ENCODE measurements at places on chromosomes 7 and 10.

DNA sequence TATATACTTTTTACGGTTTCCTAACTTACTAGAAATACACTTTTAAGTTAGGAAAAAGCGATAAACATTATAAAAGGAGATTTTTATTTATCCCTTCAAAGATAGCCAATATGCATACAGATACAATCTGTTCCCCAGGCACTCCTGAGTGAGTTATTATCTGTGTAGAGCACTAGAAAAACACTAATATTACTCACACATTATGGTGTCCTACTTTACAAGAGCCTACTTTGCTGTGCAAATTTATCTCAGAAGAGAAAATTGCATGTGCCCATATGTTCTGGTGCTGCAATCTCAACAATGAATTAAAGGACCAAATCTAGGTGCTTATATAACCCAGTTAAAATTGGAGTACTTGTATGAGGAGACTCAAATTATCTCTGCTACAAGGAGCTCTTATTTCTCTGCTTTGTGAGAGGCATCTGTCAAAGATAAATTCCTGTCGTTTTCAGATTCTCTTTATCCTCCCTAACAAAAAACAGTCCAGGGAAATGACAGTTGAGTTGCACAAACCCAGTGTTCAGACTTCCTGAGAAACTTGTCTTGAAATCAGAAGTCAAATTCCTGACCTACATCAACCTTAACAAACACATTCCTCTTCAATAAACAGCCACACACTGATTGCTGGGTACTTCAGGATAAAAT is 28.9 kb downstream of the CPA1 start:
- DNase-seq, result peak; percentile 81

DNA sequence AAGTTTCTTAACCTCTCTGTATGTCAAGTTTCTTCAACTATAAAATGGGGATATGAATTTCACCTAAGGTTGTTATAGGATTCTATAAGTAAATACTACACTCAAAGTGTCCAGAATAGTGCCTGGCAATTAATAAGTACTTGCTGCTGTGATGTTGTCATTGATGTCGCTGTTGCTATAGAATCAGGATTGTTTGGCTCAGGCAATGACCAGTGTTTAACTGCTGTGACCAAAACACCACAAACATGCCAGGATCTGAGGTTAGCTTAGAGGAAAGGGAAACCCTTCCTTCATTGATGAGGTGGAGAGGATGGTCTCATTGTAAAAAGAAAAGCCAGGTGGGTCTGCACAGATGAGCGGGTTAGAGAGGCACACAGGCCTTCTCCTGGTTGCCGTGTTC is 223.1 kb upstream of the INHBA start:
- no peak for DNase-seq

DNA sequence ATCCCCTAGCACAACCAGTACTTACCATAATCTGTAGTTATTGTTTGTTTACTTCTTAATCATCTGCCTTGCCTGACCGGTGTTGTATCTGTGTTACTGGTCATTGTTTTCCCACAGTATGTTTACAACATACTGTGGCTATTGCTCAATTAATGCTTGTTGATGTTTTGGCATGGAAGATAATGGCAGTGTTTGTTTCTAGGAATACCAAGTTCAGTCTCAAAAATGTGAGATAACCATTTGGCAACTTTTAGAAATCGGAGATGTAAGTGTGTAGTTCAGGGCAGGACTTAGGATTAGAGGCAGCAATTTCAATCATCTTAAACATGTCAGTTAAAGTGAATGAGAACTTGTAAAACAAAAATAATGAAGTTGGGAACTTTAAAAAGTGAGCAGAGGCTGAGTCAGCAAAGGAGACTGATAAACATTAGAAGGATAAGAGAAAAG is 8.2 kb downstream of the MINDY3 start:
- no peak for DNase-seq

- DNase-seq, result peak; percentile 25
Observed at GRCh38 chr10:12797471-12798262, 203.8 kb downstream of the CCDC3 start.

DNA sequence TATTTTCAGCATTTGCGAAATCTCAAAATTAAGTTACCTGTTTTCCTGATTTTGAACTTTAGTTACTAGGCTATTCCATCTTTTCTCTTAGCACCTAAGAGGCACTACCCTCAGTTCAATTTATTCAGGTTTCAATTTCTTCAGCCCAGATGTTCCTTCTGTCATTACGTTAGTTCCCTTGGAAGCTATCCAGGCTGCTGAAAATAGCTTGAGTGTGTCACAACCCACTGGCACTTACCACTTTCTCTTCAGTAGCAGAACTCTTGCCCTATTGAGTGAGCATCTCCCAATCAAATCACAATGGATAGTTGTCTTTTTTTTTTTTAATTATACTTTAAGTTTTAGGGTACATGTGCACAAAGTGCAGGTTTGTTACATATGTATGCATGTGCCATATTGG is 332.7 kb upstream of the LRGUK start:
- peak; percentile 89 for DNase-seq

- DNase-seq, result no peak
Observed at GRCh38 chr10:60677531-60678129, 100.6 kb upstream of the CDK1 start.

- DNase-seq, result no peak
Observed at GRCh38 chr10:113080061-113080924, 130.2 kb downstream of the TCF7L2 start.

GRCh38 chr7:117111535-117111934 is 158.2 kb downstream of the ST7 start:
- peak; percentile 40 for DNase-seq

GRCh38 chr7:21580073-21580521 is 37.3 kb downstream of the DNAH11 start:
- no peak for DNase-seq

DNA sequence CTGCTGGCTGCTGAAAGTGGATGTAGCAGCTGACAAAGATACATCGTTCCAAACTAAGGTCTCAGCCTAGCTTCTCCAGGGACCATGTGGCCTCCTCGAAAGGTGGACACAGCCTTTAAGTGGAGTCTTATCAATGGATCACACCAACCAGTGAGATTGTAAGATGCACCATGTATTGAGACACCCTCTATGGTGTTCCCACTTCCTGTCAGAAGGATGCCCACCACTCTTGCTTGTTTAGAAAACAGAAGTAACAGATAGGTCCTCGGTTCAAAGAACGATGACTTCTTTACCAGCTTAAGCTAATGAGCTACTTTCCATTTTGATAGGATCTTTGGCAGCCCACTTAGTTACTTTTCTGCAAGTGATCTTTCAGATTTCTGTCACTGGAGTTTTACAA is 34.3 kb downstream of the SLC25A13 start:
- DNase-seq, result no peak

- DNase-seq, result peak; percentile 65
Observed at GRCh38 chr7:98398567-98399372, 2.1 kb downstream of the BAIAP2L1 start.

DNA sequence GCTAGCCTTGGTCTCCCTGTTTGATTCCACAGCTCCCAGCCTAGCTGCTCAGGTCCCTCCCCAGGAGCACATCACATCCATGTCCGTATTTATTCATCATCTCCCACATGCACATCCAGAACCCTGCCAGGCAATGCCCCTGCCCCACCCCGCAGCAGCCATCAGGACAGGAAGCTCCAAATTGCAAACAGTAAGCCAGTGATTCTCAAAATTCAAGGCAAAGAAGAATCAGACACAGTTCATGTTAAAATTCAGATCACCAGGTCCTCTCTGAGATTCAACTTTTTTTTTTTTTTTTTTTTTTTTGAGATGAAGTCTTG is 17.7 kb downstream of the LRRC20 start:
- DNase-seq, result no peak

DNA sequence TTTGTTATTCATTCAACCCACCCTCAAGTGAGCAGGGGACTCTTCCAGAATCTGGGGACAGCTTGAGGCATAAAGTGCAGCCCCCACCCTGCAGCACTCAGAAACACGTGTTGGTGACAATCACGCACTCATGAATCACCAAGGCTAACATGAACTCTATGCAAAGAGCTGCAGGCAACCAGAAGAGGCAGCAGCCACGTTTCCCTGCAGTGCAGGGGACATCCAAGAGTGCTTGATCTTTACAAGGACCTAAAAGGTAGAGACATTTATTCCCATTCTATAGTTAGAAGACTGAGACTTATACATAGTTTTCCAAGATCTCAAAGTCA is 135.2 kb upstream of the GDF10 start:
- DNase-seq, result no peak

DNA sequence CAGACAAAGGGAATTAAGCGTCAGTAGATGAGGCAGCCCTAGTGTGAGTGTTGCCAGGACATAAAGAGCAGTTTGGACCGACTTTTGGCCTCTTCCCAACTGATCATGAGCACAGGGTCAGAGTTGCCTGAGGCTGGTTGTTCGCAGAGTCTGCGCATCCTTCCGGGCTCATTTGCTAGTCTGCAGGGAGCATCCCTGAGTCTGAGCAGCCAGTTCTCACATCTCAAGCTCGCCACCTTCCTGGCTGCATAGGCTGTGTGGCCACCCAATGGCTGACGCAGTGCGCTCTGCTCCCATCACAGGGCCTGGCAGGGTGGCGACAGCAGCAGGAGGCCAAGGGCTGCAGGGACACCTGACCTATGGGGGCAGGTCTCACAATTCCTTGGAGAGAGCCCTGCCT is 5.0 kb downstream of the GAD2 start:
- no peak for DNase-seq

- DNase-seq, result no peak
Observed at GRCh38 chr7:155285833-155286232, 11.8 kb upstream of the INSIG1 start.

- DNase-seq, result no peak
Observed at GRCh38 chr10:1324903-1325302, 268.7 kb downstream of the WDR37 start.

GRCh38 chr10:113493882-113494301 is 59.0 kb upstream of the HABP2 start:
- DNase-seq, result no peak

- DNase-seq, result no peak
Observed at GRCh38 chr10:131620314-131620713, 280.5 kb upstream of the PPP2R2D start.

DNA sequence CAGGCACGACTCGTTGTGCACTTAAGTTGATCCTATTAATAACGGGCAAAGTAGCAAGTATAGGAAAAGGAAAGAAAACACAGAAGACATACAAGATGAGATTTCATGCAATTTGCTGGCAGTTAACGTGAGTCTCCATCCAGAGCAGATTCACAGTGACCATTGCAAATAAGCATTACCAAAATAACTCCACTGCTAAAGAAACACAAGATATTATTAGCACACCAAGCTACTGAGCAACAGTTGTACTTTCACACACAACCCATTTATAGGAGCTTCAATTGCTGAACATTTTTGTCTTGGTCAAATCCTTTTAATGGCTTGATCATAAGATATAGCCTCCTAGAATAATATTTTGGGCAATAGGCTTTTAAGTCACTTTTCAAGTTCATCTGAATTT is 187.7 kb upstream of the HGF start:
- no peak for DNase-seq

All from NCI-H2171 treated with DMSO at 0.1 percent for 48 hours (cell line).